ENCODE measurements at places on chromosomes 1 and 21. TPM values are rescaled to one million over a fixed set of nuclear protein-coding genes. Genes with fewer than 3 reads are reported as not detected.

The KRTAP10-11 gene
- total RNA-seq, result not detected

The KRTAP19-1 gene
- total RNA-seq, result not detected

The FUCA1 gene
- total RNA-seq, result 21.2 TPM

- no peaks in the 10 kb centered on the region for H3K27me3 ChIP-seq
- ATAC-seq, result peak; percentile 79
Measured at GRCh38 chr1:16055613-16056520, 12.3 kb downstream of the CLCNKB start.

- H3K4me1 ChIP-seq, result no peaks in the 10 kb centered on the region
- no peaks in the 10 kb centered on the region for H3K27me3 ChIP-seq
- no peaks in the 10 kb centered on the region for H3K36me3 ChIP-seq
- H3K27ac ChIP-seq, result no peak overlapping the region
- no peak for ATAC-seq
Measured at GRCh38 chr1:213680677-213681325, 307.0 kb upstream of the PROX1 start.

DNA sequence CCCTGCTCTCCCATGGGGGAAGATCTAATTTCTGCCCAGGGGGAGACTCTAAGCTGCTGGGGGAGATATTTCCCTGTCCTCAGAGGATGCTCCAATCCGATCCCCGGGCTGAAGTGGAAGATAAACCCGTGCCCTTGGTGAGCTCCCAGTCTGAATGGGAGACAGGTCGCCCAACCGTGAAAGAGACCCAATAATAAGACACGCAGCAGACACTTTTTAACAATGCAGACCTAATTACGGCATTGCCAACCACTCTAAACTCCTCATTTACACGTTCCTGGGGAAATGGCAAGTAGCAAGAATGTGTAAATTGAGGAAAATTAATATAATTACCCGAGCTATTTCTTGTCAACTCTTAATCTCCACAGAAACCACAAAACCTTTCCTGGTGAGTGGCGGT is 48.7 kb upstream of the ACTL8 start:
- no peaks in the 10 kb centered on the region for H3K4me1 ChIP-seq
- H3K27ac ChIP-seq, result no peak overlapping the region
- H3K27me3 ChIP-seq, result no peaks in the 10 kb centered on the region
- no peak overlapping the region for H3K4me3 ChIP-seq
- H3K36me3 ChIP-seq, result no peaks in the 10 kb centered on the region

- no peaks in the 10 kb centered on the region for H3K36me3 ChIP-seq
- no peak overlapping the region for H3K27ac ChIP-seq
- no peak for ATAC-seq
- no peaks in the 10 kb centered on the region for H3K4me1 ChIP-seq
- no peak overlapping the region for H3K4me3 ChIP-seq
- H3K27me3 ChIP-seq, result no peaks in the 10 kb centered on the region
Measured at GRCh38 chr1:56874689-56875088, 20.1 kb downstream of the C8A start.

- no peaks in the 10 kb centered on the region for H3K27me3 ChIP-seq
- H3K4me1 ChIP-seq, result no peaks in the 10 kb centered on the region
- no peak for ATAC-seq
- no peak overlapping the region for H3K27ac ChIP-seq
- H3K36me3 ChIP-seq, result no peaks in the 10 kb centered on the region
- no peak overlapping the region for H3K4me3 ChIP-seq
Measured at GRCh38 chr1:42288311-42288985, 46.6 kb downstream of the FOXJ3 start.

- no peak for ATAC-seq
- no peak overlapping the region for H3K4me3 ChIP-seq
- no peaks in the 10 kb centered on the region for H3K27me3 ChIP-seq
- H3K36me3 ChIP-seq, result no peaks in the 10 kb centered on the region
- no peak overlapping the region for H3K27ac ChIP-seq
- H3K4me1 ChIP-seq, result peaks cover 19% of the 10 kb centered on the region
Measured at GRCh38 chr1:100349246-100349645, 3.1 kb upstream of the CDC14A start.

DNA sequence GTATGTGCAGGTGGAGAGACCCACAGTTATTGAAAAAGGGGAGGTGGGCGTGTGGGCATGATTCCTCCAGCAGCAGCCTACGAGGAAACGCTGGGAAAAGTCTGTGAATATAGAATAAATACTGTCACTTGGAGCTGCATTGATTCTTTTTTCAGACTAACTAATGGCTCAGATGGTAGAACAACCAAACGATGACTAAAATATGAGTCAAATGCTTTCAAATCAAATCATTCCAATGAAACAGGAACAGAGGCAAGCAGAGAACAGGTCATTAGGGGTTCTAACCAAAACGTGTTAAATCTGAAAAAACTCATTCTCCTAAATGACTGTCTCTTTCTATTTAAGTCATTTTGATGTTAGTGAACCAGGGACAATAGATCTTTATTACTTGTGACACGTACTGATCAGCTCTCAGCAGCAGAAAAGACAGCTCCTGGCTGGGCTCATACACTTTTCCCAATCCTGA is 35.1 kb upstream of the SEC16B start:
- no peak overlapping the region for H3K27ac ChIP-seq
- H3K27me3 ChIP-seq, result no peaks in the 10 kb centered on the region
- H3K4me3 ChIP-seq, result no peak overlapping the region
- H3K4me1 ChIP-seq, result no peaks in the 10 kb centered on the region

- ATAC-seq, result no peak
- no peaks in the 10 kb centered on the region for H3K27me3 ChIP-seq
- no peaks in the 10 kb centered on the region for H3K36me3 ChIP-seq
- peaks cover 6% of the 10 kb centered on the region for H3K4me1 ChIP-seq
- peak overlapping the region; percentile 84 for H3K27ac ChIP-seq
Measured at GRCh38 chr1:226082587-226082917, 20.0 kb downstream of the H3-3A start.

DNA sequence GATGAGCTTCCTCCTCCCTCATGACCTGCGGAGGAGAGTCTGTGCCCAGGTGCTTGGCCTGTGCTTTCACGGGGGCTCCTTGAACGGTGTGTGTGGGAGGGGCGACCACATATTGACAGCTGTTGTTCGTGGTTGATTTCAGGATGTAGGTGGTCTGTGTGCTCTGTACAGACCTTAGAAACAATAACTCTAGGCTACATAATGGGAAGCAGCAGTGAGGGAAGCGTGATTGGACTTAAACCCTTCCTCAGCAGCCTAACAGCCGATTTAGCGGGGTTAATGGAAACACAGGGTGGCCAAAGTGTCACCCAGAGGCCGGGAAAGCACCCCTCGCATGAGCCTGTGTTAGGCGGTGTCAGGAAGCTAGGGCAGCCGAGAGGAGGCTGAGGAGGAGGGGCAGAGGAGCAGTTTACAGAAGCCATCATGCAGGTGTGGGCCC is 56.0 kb downstream of the TBCE start:
- H3K36me3 ChIP-seq, result no peaks in the 10 kb centered on the region
- ATAC-seq, result peak; percentile 7
- H3K27me3 ChIP-seq, result no peaks in the 10 kb centered on the region

GRCh38 chr1:239952348-239953308 is 139.1 kb upstream of the FMN2 start:
- H3K4me3 ChIP-seq, result no peak overlapping the region
- no peaks in the 10 kb centered on the region for H3K36me3 ChIP-seq
- no peak overlapping the region for H3K27ac ChIP-seq
- H3K27me3 ChIP-seq, result peaks cover 11% of the 10 kb centered on the region
- ATAC-seq, result no peak

DNA sequence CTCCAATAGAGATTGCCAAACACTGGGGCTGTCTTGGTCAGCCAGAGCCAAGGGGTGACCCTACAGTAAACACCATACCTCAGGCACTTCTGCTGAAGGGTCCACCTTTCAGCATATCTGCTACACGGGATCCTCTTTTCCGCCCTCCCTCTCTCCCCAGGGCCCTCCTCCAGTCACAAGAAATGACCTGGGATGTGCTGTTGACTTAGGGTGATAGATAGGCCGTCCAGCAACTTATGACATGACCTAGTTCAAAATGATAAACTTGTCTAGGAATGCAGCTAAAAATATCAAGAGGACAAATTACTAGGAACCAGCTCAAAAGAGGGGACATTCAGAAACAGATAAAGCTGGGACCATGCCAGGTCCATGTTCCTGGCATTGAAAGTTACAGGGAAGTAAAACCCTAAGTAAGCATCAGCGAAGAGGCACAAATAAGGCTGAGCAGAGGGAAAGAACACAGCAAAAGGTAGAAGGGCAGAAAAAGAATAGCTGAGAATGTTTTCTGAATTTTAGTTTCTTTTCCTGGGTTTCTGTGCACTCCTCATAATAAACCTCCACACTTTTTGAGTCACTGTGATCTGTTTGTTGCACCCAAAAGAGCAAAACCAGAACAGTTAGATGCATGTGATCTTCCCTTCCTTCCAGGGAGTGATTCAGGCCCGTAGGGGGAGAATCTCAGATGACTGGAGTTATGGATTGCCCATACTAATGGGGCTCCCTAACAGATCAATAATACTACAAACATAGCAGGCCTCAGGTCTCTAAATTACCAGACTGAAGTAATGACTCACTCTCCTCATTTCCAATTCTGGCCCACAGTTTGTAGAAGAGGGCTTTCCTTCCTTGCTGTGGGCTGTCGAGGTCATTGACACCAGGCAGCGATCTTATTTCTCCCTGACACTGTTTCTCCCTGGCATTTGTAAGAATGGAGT is 48.9 kb upstream of the F3 start:
- H3K27me3 ChIP-seq, result no peaks in the 10 kb centered on the region
- ATAC-seq, result no peak
- no peaks in the 10 kb centered on the region for H3K4me1 ChIP-seq
- H3K27ac ChIP-seq, result no peak overlapping the region

- peaks cover 9% of the 10 kb centered on the region for H3K4me1 ChIP-seq
- ATAC-seq, result no peak
- no peaks in the 10 kb centered on the region for H3K36me3 ChIP-seq
- no peak overlapping the region for H3K4me3 ChIP-seq
Measured at GRCh38 chr1:242525360-242525722, 844 bp upstream of the PLD5 start.

DNA sequence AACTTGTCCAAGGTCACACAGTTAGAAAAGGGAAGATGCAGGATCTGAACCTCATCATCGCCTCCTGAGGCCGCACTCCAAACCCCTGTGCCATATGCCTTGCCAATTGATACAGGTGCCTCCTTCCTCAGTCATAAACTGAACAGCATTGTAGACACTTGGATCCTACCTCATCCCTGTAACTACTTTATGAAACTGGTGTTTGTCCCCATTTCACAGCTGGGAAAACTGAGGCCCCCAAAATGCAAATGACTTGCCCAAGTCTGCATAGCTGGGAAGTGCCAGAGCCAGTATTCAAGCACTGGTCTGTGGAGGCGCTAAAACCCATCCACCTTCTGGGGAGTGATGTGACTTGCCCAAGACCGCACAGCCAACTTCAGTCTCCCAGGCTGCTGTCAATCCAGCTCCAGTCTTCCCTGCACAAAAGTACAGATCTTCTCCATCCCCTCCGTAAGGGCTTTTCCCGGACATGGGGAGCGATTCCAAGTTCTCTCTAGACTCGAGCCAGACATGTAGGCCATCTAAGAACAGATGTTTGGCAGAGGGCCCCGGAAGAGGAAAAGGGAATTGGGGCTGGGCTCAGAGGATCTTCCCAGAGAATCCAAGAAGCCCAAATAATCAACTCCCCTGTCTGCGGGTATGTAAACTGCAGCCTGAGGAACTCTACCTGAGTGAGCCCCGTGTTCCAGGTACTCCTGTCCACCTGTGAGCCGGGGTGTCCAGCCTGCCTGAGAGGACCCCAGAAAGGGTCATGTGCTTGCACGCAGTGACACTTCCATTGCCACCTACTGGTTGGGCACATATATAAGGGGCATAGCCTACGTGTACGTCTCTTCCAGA is 60.5 kb downstream of the SYT2 start:
- H3K27ac ChIP-seq, result no peak overlapping the region
- H3K4me3 ChIP-seq, result no peak overlapping the region
- no peaks in the 10 kb centered on the region for H3K36me3 ChIP-seq

DNA sequence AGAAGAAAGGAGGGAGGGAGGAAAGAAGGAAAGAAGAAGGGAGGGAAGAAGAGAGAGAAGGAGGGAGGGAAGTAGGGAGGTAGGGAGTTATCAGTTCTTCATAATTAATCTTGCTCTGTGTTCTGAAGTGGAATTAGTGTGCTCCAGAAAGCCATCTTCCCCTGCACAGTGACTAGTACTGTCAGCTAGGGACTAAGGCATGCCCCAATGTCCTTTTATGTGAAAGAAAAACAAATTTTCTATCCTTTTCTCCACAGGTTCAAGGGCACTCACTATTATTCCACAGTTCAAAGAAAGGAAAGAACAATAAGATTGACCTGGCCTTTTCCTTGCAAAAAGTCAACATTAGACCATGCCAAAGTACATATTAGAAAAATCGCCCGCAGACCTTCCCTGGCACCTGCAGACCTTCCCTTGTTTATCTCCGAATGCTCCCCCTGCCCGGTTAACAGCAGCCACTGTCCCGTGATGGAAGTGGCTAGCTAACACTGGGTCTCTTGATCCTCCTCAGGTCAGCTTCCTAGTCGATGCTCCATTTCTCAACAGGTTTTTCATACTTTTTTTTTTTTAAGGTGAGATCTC is 107.2 kb upstream of the EDEM3 start:
- no peak overlapping the region for H3K27ac ChIP-seq
- no peaks in the 10 kb centered on the region for H3K27me3 ChIP-seq
- no peak overlapping the region for H3K4me3 ChIP-seq
- H3K4me1 ChIP-seq, result peaks cover under 1% of the 10 kb centered on the region
- ATAC-seq, result no peak
- peaks cover 18% of the 10 kb centered on the region for H3K36me3 ChIP-seq

DNA sequence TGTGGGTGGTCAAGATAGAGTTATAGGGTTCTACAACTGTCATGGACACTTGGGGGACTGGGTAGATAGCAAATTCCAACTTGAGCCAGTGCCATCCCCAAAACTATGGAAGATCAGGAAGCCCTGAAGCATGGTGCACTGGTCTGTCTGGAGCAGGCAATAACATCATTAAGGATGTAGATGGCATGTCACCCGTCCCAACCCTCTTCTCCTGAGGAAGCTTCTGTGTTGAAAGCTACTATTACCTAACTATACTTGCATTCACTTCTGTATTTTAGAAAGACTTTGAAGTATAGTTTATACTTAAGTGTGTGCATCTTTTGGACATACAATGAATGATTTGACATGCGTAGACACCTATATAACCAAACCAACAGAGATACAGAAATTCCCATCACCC is 32.9 kb downstream of the RABIF start:
- no peaks in the 10 kb centered on the region for H3K36me3 ChIP-seq
- H3K4me1 ChIP-seq, result no peaks in the 10 kb centered on the region
- H3K4me3 ChIP-seq, result no peak overlapping the region
- no peak for ATAC-seq
- no peak overlapping the region for H3K27ac ChIP-seq

Measured in gastroesophageal sphincter (tissue), 4 donors.